ENCODE measurements at places on chromosomes 6 and 20. TPM values are rescaled to one million over a fixed set of nuclear protein-coding genes. Genes with fewer than 3 reads are reported as not detected.
A peak's percentile ranks its signal among the peaks of the same experiment; 100 is the strongest.

The SPATS1 gene
- not detected for total RNA-seq

The PPIL6 gene
- 1.8 TPM for total RNA-seq

The PEDS1 gene
- 22.9 TPM for total RNA-seq

The LPIN3 gene
- 1.8 TPM for total RNA-seq

The TXLNB gene
- not detected for total RNA-seq

The CST4 gene
- not detected for total RNA-seq

The ZGPAT gene
- total RNA-seq, result 28.3 TPM

The CDKN1A gene
- total RNA-seq, result 30.4 TPM

The GPR6 gene
- total RNA-seq, result not detected

The ACSS1 gene
- total RNA-seq, result 3.9 TPM

The NKAIN2 gene
- 1.2 TPM for total RNA-seq

The SERPINB6 gene
- total RNA-seq, result 37.5 TPM

The KIF25 gene
- 0.39 TPM for total RNA-seq

The PAK5 gene
- total RNA-seq, result not detected

The OLIG3 gene
- total RNA-seq, result not detected

The MUC22 gene
- not detected for total RNA-seq

DNA sequence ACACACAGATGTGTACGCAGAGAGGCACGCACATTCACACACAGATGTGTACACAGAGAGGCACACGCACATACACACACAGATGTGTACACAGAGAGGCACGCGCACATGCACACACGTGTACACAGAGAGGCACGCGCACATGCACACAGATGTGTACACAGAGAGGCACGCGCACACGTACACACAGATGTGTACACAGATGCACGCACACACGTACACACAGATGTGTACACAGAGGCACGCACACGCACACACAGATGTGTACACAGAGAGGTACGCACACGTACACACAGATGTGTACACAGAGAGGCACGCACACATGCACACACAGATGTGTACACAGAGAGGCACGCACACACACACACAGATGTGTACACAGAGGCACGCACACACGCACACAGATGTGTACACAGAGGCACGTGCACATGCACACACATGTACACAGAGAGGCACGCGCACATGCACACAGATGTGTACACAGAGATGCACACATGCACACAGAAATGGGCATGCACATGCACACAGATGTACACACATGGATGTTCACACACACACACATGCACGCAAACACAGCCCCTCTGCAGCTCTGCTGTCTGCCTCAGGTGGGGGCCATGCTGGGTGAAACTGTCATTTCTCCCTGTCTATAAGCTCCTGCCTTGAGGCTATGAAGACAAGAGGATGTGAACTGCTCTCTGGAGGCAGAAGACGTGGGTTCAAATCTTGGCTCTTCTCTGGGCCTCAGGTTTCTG lies 14.3 kb upstream of the MYT1 start:
- peaks cover 4% of the 10 kb centered on the region for H3K27me3 ChIP-seq
- DNase-seq, result no peak
- H3K36me3 ChIP-seq, result no peaks in the 10 kb centered on the region
- H3K4me3 ChIP-seq, result no peak overlapping the region
- no peak overlapping the region for H3K27ac ChIP-seq
- no peaks in the 10 kb centered on the region for H3K4me1 ChIP-seq

GRCh38 chr6:100553243-100553642 lies 88.5 kb upstream of the SIM1 start:
- no peaks in the 10 kb centered on the region for H3K36me3 ChIP-seq
- H3K4me3 ChIP-seq, result no peak overlapping the region
- no peaks in the 10 kb centered on the region for H3K27me3 ChIP-seq

DNA sequence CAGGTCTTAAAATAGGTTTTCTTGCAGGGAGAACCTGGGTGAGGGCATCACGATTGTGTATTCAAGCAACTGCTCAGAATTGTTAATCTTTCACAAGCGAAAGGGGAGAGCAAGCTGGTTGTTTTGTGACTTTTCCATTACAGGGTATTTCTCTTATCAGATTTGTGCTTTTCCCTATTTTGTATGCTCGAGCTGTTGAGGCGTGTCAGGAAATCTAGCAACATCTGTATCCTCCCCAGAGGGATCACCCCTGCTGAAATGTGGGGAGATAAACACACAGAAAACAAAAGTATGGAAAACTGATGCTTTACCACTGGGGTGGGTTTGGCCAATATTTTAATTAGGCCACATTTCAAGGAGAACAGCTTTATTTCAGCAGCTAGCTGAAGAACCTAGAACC lies 187.0 kb downstream of the DTNBP1 start:
- peak overlapping the region; percentile 14 for H3K27ac ChIP-seq
- peak; percentile 60 for DNase-seq
- H3K4me1 ChIP-seq, result peaks cover 45% of the 10 kb centered on the region
- no peaks in the 10 kb centered on the region for H3K27me3 ChIP-seq
- H3K4me3 ChIP-seq, result no peak overlapping the region
- H3K36me3 ChIP-seq, result peaks cover 5% of the 10 kb centered on the region

DNA sequence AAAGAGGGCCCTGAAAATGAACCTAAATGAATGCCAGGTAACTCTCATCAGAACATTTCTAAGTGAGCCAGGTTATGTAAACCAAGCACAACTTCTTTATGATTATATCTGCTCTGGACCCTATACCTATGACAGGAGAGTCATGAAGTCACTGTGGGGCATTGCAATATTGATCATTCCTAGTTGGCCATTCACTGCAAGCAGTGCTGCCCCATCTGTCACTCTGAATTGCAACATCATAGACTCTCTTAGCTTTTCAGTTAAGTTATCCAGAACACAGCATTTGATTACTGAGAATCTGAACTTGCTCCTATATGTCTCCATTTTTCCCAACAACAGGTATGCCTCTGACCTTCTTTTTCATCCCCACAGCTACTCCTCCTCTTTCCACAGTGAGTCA lies 3.3 kb downstream of the COL21A1 start:
- no peak for DNase-seq
- H3K36me3 ChIP-seq, result no peaks in the 10 kb centered on the region
- no peaks in the 10 kb centered on the region for H3K27me3 ChIP-seq
- peak overlapping the region; percentile 15 for H3K4me3 ChIP-seq

GRCh38 chr6:83258517-83258916 lies 65.4 kb downstream of the RWDD2A start:
- H3K27ac ChIP-seq, result peak overlapping the region; percentile 26
- H3K4me3 ChIP-seq, result no peak overlapping the region
- no peaks in the 10 kb centered on the region for H3K27me3 ChIP-seq
- H3K36me3 ChIP-seq, result peaks cover under 1% of the 10 kb centered on the region
- peak; percentile 84 for DNase-seq
- H3K4me1 ChIP-seq, result peaks cover 20% of the 10 kb centered on the region

DNA sequence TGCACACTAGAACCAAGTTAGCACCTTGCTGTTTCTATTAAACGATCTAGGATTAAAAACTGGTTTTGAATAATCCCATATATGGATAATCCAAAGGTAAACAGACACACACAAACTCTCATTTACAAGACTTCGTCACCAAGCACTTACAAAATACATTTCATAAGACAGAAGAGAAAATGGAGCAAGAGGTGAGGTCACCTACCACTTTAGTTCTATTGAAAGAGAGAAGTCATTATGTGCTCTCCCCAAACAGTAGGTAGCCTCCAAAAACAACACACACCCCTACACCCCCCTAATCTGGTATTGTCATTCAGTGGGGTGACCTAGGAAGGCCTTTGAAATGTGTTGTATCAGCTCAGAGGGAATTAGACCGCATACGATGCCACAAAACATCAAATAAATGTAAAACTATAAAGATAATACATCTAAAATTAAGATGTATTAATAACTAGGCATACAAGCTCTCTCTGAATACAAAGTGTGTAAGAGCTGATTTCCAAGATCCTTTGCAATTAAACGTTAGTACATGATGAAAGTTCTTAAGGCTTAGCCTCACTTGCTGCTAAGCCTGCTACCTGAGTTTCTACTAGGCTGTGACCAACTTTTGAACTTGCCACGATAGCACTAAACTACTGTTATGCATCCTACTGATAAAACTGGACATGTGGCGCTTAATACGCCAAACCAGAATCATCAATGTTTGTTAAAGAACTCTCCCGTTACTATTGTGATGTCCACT lies 1.6 kb downstream of the SRPK1 start:
- H3K36me3 ChIP-seq, result peaks cover 18% of the 10 kb centered on the region
- H3K27me3 ChIP-seq, result no peaks in the 10 kb centered on the region
- peaks cover 17% of the 10 kb centered on the region for H3K4me1 ChIP-seq
- peak overlapping the region; percentile 62 for H3K27ac ChIP-seq
- no peak for DNase-seq
- H3K4me3 ChIP-seq, result peak overlapping the region; percentile 88

- H3K36me3 ChIP-seq, result no peaks in the 10 kb centered on the region
- H3K27me3 ChIP-seq, result no peaks in the 10 kb centered on the region
- H3K27ac ChIP-seq, result no peak overlapping the region
- no peaks in the 10 kb centered on the region for H3K4me1 ChIP-seq
- no peak overlapping the region for H3K4me3 ChIP-seq
These were observed 180.7 kb downstream of the FNDC1 start for GRCh38 chr6:159349915-159350314.

DNA sequence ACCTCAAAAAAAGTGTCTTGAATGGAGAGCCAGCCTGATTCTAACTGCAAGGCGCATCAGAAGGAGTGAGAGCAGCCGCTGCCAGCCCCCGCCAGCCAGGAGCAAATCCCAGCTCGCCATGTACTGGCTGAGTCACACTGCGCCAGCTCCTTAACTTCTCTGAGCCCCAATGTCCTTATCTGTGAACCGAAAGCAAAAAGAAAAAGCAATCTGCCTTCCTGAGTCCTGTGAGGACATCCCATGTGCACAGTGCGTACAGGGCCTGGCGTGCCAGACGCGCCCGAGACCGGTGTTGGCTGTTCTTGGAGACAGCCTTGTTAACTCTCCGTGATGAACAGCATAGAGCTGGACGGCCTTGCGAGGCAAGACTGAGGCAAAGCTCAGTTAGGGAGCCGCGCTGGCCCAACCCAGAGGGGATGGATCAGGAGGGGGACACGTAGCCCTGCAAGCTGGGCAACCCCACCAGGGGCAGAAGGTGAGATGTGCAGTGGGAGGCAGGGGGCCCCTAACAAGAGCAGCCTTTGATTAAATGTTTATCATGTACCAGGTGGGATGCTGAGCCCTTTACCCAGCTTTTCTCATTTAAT lies 122.7 kb downstream of the AGPAT4 start:
- no peak overlapping the region for H3K4me3 ChIP-seq
- DNase-seq, result no peak
- H3K27me3 ChIP-seq, result no peaks in the 10 kb centered on the region
- no peaks in the 10 kb centered on the region for H3K4me1 ChIP-seq

- H3K27ac ChIP-seq, result peak overlapping the region; percentile 31
- H3K27me3 ChIP-seq, result no peaks in the 10 kb centered on the region
These were observed 28.1 kb downstream of the RNF24 start for GRCh38 chr20:3987296-3987695.

DNA sequence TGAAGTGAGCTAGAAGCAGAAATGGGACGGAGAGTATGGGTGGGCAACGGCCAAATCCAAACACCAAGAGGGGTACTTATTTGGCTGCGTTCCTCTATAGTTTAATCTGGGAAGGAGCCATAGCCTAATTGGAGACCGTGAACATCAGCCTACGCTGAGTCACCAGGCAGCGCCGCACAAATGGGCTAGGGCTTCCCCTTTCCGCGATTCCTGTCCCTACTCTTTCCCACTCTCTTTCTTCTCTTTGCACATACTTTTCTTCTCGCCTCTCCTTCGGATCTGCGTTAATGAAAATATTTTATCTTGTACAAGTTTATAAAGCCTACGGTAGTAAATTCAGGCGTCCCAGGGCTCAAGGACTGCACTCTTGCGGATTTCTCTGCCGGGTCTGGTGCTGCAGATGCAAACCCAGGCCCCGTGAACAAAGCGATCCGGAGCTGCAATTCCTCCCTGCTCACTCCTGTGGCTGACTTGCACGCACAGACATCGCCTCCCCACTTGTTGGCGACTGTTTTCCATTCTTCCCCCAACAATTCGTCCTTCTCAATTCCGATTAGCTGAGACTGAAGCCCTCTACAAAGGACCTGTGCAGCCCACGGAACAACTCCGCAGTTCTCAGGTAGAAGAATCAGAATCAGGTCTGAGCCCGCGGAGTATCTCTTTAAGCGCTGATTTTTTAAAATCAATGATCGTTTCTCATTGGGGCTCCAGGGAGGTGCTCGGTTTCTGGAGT lies 4.2 kb upstream of the TBX18 start:
- peak; percentile 69 for DNase-seq
- no peaks in the 10 kb centered on the region for H3K36me3 ChIP-seq
- H3K4me1 ChIP-seq, result peaks cover 3% of the 10 kb centered on the region
- peak overlapping the region; percentile 67 for H3K27ac ChIP-seq
- H3K4me3 ChIP-seq, result peak overlapping the region; percentile 43

- no peak overlapping the region for H3K4me3 ChIP-seq
- H3K36me3 ChIP-seq, result no peaks in the 10 kb centered on the region
- no peaks in the 10 kb centered on the region for H3K27me3 ChIP-seq
These were observed 3.6 kb upstream of the ADGRG6 start for GRCh38 chr6:142297996-142298753.

GRCh38 chr20:63202021-63202420 lies 13.9 kb downstream of the YTHDF1 start:
- no peak for DNase-seq
- H3K36me3 ChIP-seq, result peaks cover 57% of the 10 kb centered on the region
- H3K27me3 ChIP-seq, result no peaks in the 10 kb centered on the region
- no peaks in the 10 kb centered on the region for H3K4me1 ChIP-seq
- no peak overlapping the region for H3K4me3 ChIP-seq
- H3K27ac ChIP-seq, result no peak overlapping the region

DNA sequence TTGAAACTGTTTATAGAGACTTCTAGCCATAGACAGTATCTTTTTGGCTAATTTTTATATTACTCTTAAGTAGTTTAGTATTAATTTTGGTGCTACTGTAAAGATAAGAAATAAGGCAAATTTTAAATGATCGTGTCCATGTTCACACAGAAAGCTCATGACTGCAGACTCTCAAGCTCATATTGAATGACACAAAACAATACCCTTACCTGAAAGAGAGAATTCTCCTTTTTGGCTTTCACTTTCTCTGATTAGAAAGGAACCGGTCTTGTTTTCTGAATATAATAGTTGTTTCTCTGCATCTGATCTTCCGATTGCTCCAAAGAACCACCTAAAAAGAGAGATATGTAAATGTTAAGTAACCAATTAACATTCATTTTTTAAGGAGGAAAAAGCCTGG lies 57.0 kb downstream of the FRK start:
- H3K4me1 ChIP-seq, result peaks cover 10% of the 10 kb centered on the region
- H3K36me3 ChIP-seq, result no peaks in the 10 kb centered on the region
- no peaks in the 10 kb centered on the region for H3K27me3 ChIP-seq
- DNase-seq, result no peak
- H3K27ac ChIP-seq, result no peak overlapping the region

GRCh38 chr20:35510951-35511735 lies 18.3 kb downstream of the C20orf173 start:
- no peak overlapping the region for H3K4me3 ChIP-seq
- no peaks in the 10 kb centered on the region for H3K4me1 ChIP-seq
- no peak for DNase-seq
- H3K36me3 ChIP-seq, result peaks cover 40% of the 10 kb centered on the region
- no peaks in the 10 kb centered on the region for H3K27me3 ChIP-seq

All from A673 (cell line).